Activated CD4-positive, alpha-beta memory T cell treated with anti-CD3 and anti-CD28 coated beads for 36 hours (primary cell): ENCODE measurements at places on chromosomes 6 and 20. TPM values are rescaled to one million over a fixed set of nuclear protein-coding genes. Genes with fewer than 3 reads are reported as not detected.

GRCh38 chr6:42022755-42023384, 27.5 kb upstream of the TAF8 start:
- DNase-seq = peak; percentile 56
- peak overlapping the region; percentile 97 for H3K27ac ChIP-seq
- H3K4me3 ChIP-seq = peak overlapping the region; percentile 57
- H3K4me1 ChIP-seq = peaks cover 75% of the 10 kb centered on the region

The SLC17A4 gene
- total RNA-seq = not detected

The CCHCR1 gene
- total RNA-seq = 50.5 TPM

DNA sequence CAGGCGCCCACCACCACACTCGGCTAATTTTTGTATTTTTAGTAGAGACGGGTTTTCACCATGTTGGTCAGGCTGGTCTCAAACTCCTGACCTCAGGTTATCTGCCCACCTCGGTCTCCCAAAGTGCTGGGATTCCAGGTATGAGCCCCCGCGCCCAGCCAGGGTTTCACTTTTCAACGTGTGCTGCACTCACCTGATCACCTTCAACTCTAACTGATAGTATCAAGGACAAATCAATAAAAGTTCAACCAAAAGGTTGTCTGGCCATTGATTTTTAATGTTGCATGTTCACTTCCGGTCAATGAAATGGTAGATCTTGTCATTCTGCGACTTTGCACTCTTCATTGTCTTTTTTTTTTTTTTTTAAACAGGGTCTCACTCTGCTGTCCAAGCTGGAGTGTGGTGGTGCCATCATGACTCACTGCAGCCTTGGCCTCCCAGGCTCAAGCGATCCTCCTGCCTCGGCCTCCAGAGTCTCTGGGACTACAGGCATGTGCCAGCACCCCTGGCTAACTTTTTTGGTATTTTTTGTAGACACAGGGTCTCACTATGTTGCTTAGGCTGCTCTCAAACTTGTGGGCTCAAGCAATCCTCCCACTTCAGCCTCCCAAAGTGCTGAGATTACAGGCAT, 37.3 kb downstream of the ZNF217 start:
- DNase-seq = no peak
- H3K4me1 ChIP-seq = no peaks in the 10 kb centered on the region
- no peak overlapping the region for H3K4me3 ChIP-seq
- peaks cover 2% of the 10 kb centered on the region for H3K36me3 ChIP-seq
- H3K27ac ChIP-seq = no peak overlapping the region

The PPP1R16B gene
- total RNA-seq = 114 TPM

The EMILIN3 gene
- total RNA-seq = not detected

DNA sequence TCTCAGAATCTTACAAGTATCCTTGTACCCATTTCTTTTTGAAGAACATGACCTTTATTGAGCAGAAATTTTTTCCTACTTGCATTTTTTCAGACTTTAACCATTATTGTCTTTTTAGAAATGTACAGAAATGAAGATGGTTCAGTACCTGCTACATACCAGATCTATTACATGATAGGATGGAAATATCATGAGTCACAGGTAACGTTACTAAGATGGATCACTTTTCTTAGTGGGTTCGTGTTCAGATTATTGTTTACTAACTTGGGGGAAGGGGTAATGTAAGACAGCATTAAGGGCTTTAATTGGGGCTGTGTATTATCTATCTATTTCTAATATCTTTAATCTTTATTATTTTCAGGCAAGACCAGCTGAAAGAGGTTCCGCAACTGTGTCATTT, 31.9 kb downstream of the NDUFAF5 start:
- peaks cover 24% of the 10 kb centered on the region for H3K4me1 ChIP-seq
- peak overlapping the region; percentile 72 for H3K27ac ChIP-seq
- H3K4me3 ChIP-seq = no peak overlapping the region
- H3K36me3 ChIP-seq = peaks cover 34% of the 10 kb centered on the region
- no peak for DNase-seq
- H3K27me3 ChIP-seq = no peaks in the 10 kb centered on the region

The SCUBE3 gene
- 0.02 TPM for total RNA-seq

- H3K36me3 ChIP-seq = no peaks in the 10 kb centered on the region
- no peaks in the 10 kb centered on the region for H3K4me1 ChIP-seq
- no peak for DNase-seq
- peaks cover 22% of the 10 kb centered on the region for H3K27me3 ChIP-seq
- no peak overlapping the region for H3K4me3 ChIP-seq
Observed at GRCh38 chr6:150087336-150087735, 18.4 kb upstream of the ULBP3 start.

GRCh38 chr6:36643977-36644376, 34.5 kb upstream of the CDKN1A start:
- no peaks in the 10 kb centered on the region for H3K27me3 ChIP-seq
- no peaks in the 10 kb centered on the region for H3K36me3 ChIP-seq
- no peak overlapping the region for H3K4me3 ChIP-seq
- H3K4me1 ChIP-seq = no peaks in the 10 kb centered on the region
- no peak for DNase-seq
- no peak overlapping the region for H3K27ac ChIP-seq

DNA sequence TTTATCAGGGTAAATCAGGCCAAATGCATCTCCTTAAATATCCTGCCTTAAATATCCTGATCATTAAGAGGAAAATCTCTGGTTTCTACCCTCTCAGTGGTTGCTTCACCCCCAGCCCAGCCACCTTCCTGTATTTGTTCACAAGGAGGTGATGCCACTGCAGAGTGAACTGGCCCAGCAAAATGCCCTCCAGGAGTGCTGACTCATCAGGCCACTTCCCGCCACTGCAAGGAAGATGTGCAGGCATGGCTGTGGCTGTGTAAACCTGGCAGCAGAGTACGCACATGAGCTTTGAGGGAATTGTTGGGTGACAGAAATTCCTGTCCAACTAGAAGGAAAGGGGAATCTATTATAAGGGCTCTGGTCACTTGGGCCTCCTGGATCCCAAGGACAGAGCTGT, 13.8 kb downstream of the NQO2 start:
- no peak overlapping the region for H3K4me3 ChIP-seq
- no peaks in the 10 kb centered on the region for H3K27me3 ChIP-seq
- peaks cover 4% of the 10 kb centered on the region for H3K4me1 ChIP-seq
- peak overlapping the region; percentile 18 for H3K27ac ChIP-seq
- DNase-seq = no peak
- H3K36me3 ChIP-seq = peaks cover 63% of the 10 kb centered on the region

DNA sequence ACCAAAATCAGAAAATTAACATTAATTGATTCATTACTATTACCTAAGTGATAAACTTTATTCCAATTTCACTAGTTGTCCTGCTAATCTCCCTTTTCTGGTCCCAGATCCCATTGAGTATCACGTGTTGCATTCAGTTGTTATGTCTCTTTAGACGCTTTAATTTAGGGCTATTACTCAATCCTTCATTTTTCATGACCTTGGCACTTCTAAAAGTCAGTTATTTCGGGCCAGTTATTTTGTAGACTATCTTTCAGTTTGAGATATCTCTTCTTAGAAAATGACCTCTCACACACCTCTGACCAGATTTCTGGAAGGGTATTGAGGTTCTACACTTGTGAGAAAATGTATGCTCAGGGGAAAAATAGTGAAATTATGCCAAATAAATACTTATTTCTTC, 34.0 kb upstream of the TASP1 start:
- DNase-seq = no peak
- H3K27ac ChIP-seq = no peak overlapping the region
- no peak overlapping the region for H3K4me3 ChIP-seq

DNA sequence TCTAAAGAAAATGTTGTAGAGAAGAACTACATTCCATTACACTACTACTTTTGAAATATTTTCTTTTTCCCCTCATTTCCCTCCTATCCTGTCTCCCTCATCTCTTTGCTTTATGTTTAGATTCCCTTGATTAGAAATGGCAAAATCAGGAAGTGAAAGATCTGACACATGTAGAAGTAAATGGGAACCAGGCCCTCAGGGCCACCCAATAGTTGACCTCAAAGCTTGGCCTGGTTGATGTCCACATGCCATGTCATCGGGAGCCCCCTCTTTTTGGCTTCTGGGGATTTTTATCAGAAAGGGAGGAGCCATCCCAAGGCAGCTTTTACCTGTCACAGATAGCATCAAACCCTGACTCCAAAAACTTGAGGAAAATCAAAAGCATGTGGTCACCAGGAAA, 168.3 kb upstream of the ECI2 start:
- H3K4me1 ChIP-seq = no peaks in the 10 kb centered on the region
- no peak overlapping the region for H3K4me3 ChIP-seq
- no peak overlapping the region for H3K27ac ChIP-seq
- H3K36me3 ChIP-seq = no peaks in the 10 kb centered on the region
- DNase-seq = no peak

DNA sequence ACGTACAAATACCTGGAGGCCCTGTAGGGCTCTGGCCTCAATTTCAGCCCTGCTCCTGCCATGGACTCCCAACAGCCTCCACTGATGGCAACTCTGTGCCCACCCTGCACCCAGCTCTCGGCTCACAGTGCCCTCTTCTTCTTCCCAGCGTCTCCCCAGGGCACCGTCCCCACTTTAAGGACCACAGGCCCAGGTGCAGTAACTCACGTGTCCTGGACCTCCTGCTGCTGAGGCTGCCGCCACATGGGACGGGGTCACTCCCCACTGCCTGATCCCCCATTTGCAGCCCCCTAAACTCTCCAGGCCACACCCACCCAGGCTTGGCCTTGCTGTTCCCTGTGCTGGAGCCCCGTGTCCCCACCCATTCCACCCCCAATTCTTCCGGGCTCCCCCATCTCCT, 223.4 kb downstream of the PREX1 start:
- no peaks in the 10 kb centered on the region for H3K36me3 ChIP-seq
- no peak overlapping the region for H3K27ac ChIP-seq
- peaks cover 5% of the 10 kb centered on the region for H3K27me3 ChIP-seq
- no peak for DNase-seq
- H3K4me1 ChIP-seq = peaks cover 3% of the 10 kb centered on the region

The OLIG3 gene
- total RNA-seq = 0.15 TPM

The HLA-DOB gene
- total RNA-seq = 1.3 TPM

- H3K36me3 ChIP-seq = peaks cover 12% of the 10 kb centered on the region
- no peaks in the 10 kb centered on the region for H3K27me3 ChIP-seq
- no peak overlapping the region for H3K27ac ChIP-seq
- H3K4me3 ChIP-seq = no peak overlapping the region
- peaks cover 8% of the 10 kb centered on the region for H3K4me1 ChIP-seq
- no peak for DNase-seq
Observed at GRCh38 chr20:34626992-34627391, 49.9 kb downstream of the PIGU start.

The ZC2HC1B gene
- total RNA-seq = not detected

The LSM2 gene
- total RNA-seq = 142 TPM

GRCh38 chr20:24382743-24383142, 86.7 kb upstream of the SYNDIG1 start:
- H3K4me3 ChIP-seq = no peak overlapping the region
- no peaks in the 10 kb centered on the region for H3K27me3 ChIP-seq
- H3K27ac ChIP-seq = no peak overlapping the region
- H3K4me1 ChIP-seq = no peaks in the 10 kb centered on the region
- H3K36me3 ChIP-seq = no peaks in the 10 kb centered on the region
- no peak for DNase-seq

The SPDEF gene
- total RNA-seq = not detected

GRCh38 chr6:110965629-110966229, 7.2 kb downstream of the GTF3C6 start:
- DNase-seq = no peak
- no peaks in the 10 kb centered on the region for H3K27me3 ChIP-seq
- H3K4me1 ChIP-seq = no peaks in the 10 kb centered on the region
- H3K4me3 ChIP-seq = no peak overlapping the region
- peaks cover 42% of the 10 kb centered on the region for H3K36me3 ChIP-seq

DNA sequence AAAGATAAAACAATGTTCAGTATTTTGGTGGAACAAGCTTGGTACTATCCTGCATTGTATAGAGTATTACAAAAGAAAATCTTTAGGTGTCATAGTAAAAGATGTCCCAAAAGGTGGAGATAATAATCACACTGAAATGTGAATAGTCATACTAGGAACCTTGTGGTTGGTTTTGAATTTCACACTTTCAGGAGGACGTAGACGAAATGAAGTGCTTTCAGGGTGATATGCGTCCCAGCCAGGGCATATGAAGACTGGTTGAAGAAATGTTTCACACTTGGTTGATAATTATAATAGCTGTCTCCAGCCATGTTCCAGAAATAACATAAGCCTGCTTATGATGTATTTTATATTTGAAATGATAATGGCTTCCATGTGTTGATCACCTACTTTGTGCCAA, 60.4 kb downstream of the SCAND1 start:
- no peak overlapping the region for H3K4me3 ChIP-seq
- no peak overlapping the region for H3K27ac ChIP-seq
- DNase-seq = peak; percentile 28
- peaks cover 20% of the 10 kb centered on the region for H3K4me1 ChIP-seq
- H3K36me3 ChIP-seq = peaks cover 10% of the 10 kb centered on the region

GRCh38 chr6:4561773-4562400, 214.3 kb upstream of the CDYL start:
- no peak for DNase-seq
- H3K4me1 ChIP-seq = no peaks in the 10 kb centered on the region
- no peaks in the 10 kb centered on the region for H3K36me3 ChIP-seq
- H3K4me3 ChIP-seq = no peak overlapping the region
- peaks cover 4% of the 10 kb centered on the region for H3K27me3 ChIP-seq
- no peak overlapping the region for H3K27ac ChIP-seq

- no peaks in the 10 kb centered on the region for H3K4me1 ChIP-seq
- H3K27me3 ChIP-seq = no peaks in the 10 kb centered on the region
- H3K4me3 ChIP-seq = no peak overlapping the region
Observed at GRCh38 chr6:128327890-128328289, 192.5 kb downstream of the PTPRK start.

DNA sequence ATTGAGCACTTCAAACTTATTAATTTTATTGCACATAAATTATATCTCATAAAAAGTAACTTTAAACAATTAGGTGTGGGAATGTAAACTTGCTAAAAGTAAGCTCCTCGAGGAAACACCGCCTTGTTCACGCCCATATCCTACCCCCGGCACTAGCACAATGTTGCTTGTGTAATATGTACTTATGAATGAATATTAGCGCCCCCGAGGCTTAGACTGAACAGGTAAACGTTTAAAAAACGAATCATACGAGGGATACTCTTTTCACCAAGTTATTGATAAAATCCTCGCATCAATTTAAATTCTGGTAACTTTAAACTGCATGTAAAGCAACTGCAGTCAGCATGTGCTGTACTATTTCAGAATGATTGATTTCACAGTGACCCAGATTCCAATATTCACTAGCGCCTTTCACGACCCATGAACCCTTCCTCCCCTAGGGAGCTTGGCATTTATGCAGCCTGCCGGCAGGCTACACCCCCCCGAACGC, 637 bp downstream of the TFB1M start:
- H3K4me1 ChIP-seq = peaks cover 39% of the 10 kb centered on the region
- H3K4me3 ChIP-seq = peak overlapping the region; percentile 98
- peaks cover 28% of the 10 kb centered on the region for H3K36me3 ChIP-seq
- peak overlapping the region; percentile 96 for H3K27ac ChIP-seq

The XRN2 gene
- total RNA-seq = 94.4 TPM

The GPX5 gene
- not detected for total RNA-seq

The COL11A2 gene
- total RNA-seq = 1.0 TPM

The HTR1E gene
- total RNA-seq = not detected

GRCh38 chr6:157323966-157324300, 614 bp upstream of the TMEM242 start:
- H3K4me3 ChIP-seq = peak overlapping the region; percentile 97
- peak overlapping the region; percentile 86 for H3K27ac ChIP-seq
- no peaks in the 10 kb centered on the region for H3K36me3 ChIP-seq
- peaks cover 12% of the 10 kb centered on the region for H3K27me3 ChIP-seq
- peaks cover 38% of the 10 kb centered on the region for H3K4me1 ChIP-seq
